ENCODE measurements at places on chromosomes 13 and 19. TPM values are rescaled to one million over a fixed set of nuclear protein-coding genes. Genes with fewer than 3 reads are reported as not detected.

DNA sequence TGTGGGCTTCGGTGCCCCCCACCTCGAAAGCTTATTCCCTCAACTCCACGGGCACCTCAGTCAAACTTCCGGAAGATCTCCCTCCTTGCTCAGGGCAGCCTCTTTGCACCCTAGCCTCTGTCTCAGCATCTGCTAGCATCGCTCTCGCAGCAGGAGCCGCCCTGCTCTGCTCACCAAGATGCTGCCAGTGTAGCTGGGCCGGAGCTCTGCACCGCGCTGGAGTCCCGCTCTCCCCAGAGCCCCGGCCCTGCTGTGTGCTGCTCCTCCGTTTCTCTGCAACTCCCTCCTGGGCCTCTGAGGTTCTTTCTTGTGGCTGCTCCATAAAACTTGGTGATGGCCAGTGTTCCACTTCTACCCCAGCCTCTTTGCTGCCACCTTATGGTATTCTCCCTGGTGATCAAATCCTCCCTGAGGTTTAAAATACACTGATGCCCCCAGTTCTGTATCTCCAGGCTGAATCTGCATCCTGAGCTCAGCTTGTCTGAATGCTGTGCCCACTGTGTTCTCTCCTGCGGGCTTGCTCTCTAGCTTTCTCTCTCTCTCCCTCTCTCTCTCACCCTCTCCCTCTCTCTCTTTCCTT, 198.0 kb downstream of the UQCRFS1 start:
- DNase-seq = no peak
- H3K27ac ChIP-seq = no peak overlapping the region
- no peaks in the 10 kb centered on the region for H3K4me1 ChIP-seq

DNA sequence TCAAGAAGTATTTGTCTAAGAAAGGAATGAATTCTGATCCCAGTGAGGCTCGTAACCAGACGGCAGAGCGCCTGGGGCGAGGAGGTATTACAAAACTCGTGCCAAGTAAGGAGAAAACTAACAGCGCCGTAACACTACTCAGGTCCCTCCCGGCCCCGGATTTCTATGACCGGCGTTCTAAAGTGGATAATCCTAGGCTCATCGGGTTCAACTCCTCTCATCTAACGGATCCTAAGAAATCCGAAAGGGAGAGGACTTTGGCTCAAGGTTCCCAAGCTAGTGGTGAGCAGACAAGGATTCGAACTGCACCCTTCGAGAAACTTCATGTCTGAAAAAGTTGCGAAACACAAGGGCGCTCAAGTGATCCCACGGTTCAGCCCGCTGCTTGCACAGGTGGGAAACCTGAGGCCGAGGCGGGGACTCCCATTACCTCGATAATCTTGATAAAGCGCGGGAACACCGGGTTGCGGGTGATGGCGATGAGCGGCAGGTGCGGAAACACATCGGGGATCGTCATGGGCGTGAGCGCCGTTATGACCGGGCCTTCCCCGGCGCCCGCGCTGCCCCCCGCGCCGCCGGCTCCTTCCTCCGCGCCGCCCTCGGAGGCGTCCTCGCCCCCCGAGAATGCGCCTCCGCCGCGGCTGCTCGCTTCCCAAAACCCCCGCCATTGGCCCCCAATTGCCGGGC, 529 bp downstream of the LONP1 start:
- peaks cover 34% of the 10 kb centered on the region for H3K4me1 ChIP-seq
- H3K27ac ChIP-seq = peak overlapping the region; percentile 88
- peak overlapping the region; percentile 69 for H3K4me3 ChIP-seq

DNA sequence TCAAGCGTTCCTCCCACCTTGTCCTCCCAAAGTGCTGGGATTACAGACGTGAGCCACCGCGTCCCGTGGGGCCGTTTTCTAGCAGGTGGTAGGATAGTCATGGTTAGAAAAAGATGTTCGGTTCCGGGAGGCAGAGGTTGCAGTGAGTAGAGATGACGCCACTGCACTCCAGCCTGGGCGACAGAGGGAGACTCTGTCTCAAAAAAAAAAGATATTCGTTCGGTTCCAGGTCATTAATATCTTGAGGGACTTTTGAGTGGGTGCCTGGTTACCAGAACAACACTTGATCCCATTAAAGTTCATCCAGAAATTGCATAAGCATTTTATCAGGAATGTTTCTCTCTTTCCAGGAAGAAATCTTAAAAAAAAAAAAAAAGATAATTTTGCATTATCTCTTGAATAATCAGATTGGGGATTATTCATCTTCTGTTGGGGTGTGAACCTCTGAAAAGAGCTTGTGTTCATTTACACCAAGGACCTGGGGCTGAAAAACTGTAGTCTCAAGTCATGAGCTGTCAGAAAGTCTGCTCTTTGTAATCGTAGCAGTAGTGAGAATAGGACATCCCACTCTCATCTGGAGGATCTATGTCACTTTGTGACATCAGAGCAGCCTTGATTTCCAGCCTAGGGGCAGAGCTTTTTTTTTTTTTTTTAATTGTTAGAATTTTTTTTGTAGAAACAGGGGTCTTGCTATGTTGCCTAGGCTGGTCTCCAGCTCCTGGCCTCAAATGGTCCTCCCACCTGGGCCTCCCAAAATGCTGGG, 1.0 kb upstream of the ETHE1 start:
- peaks cover 41% of the 10 kb centered on the region for H3K4me1 ChIP-seq
- H3K4me3 ChIP-seq = no peak overlapping the region
- H3K36me3 ChIP-seq = no peaks in the 10 kb centered on the region
- no peak for DNase-seq
- no peak overlapping the region for H3K27ac ChIP-seq

GRCh38 chr13:34086281-34086680, 268.3 kb downstream of the RFC3 start:
- H3K36me3 ChIP-seq = no peaks in the 10 kb centered on the region
- H3K4me3 ChIP-seq = no peak overlapping the region
- H3K4me1 ChIP-seq = no peaks in the 10 kb centered on the region
- DNase-seq = no peak
- H3K27ac ChIP-seq = no peak overlapping the region
- no peaks in the 10 kb centered on the region for H3K27me3 ChIP-seq

DNA sequence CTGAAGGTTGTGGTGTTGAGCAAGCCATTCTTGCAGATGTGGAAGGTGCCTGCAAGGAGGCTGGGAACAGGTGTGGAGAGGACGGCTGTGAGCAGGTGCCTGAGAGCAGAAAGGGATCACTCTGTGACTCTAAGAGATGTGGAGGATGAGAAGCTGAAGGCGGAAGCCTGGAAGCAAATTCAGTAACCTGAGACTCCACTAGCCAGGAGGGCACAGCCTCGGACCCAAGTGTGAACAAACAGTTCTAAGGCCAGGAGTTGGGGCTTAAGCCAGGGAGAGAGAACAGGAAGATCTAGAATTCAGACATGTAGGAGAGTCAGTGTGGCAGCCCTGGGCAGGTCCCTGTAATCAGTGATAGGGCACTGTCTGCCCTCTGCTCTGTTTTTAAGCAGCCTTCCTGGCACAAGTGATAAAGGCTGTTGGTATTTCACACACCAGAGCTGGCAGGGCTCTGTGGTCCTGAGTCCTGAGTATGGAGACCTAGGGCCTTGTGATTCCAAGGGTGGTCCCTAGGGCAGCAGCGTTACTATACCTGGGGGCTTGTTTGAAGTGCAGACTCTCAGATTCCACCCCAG, 131.3 kb downstream of the SLC7A1 start:
- no peak for DNase-seq
- H3K27ac ChIP-seq = no peak overlapping the region
- H3K36me3 ChIP-seq = no peaks in the 10 kb centered on the region
- H3K27me3 ChIP-seq = peaks cover 12% of the 10 kb centered on the region

GRCh38 chr13:80550971-80551441, 210.1 kb upstream of the SPRY2 start:
- no peaks in the 10 kb centered on the region for H3K27me3 ChIP-seq
- H3K36me3 ChIP-seq = no peaks in the 10 kb centered on the region
- no peak for DNase-seq
- no peak overlapping the region for H3K27ac ChIP-seq

- H3K36me3 ChIP-seq = peaks cover 37% of the 10 kb centered on the region
- peaks cover 26% of the 10 kb centered on the region for H3K4me1 ChIP-seq
- H3K4me3 ChIP-seq = no peak overlapping the region
- H3K27me3 ChIP-seq = no peaks in the 10 kb centered on the region
Measured at GRCh38 chr19:867301-867793, 7.9 kb downstream of the CFD start.

DNA sequence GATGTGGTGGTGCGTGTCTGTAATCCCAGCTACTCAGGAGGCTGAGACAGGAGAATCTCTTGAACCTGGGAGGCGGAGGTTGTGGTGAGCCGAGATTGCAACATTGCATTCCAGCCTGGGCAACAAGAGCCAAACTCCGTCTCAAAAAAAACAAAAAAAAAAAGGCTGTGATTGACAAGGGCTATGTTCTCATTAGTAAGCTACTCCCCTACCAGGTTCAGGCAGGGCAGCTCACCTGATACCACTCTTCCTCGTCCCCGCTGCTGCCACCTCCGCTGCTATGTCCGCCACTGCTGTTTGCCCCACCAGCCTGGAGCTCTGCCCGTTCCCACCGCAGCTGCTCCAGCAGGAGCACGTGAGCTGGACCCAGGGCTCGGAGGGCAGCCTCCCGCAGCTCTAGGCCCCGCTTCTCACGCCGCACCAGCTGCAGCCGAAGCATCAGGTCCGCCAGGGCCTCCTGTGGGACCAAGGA, 9.4 kb downstream of the USHBP1 start:
- H3K4me3 ChIP-seq = no peak overlapping the region
- H3K4me1 ChIP-seq = no peaks in the 10 kb centered on the region
- H3K27ac ChIP-seq = no peak overlapping the region
- no peaks in the 10 kb centered on the region for H3K27me3 ChIP-seq

GRCh38 chr19:5031231-5032100, 62.6 kb downstream of the KDM4B start:
- no peak overlapping the region for H3K4me3 ChIP-seq
- no peaks in the 10 kb centered on the region for H3K27me3 ChIP-seq
- no peak overlapping the region for H3K27ac ChIP-seq
- H3K4me1 ChIP-seq = peaks cover 13% of the 10 kb centered on the region
- H3K36me3 ChIP-seq = peaks cover 23% of the 10 kb centered on the region

DNA sequence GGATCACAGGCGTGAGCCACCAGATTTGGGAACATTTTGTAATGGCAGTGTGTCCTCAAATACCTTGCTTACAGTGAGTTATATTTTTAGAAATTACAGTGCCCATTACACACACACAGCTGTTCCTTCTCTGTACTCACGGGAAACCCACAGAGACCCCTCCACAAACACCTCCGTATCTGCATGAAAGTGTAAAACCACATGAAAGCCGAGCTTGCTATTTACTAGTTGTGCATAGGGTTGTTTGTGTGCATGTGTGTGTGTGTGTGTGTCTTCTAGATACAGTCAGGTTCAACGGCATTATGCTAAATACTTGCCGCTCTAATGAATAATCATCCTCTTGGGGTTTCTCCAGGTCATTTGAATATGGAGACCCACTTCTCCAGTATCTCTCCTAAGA, 22.3 kb upstream of the LILRA2 start:
- no peaks in the 10 kb centered on the region for H3K27me3 ChIP-seq
- no peak overlapping the region for H3K27ac ChIP-seq
- H3K36me3 ChIP-seq = no peaks in the 10 kb centered on the region
- DNase-seq = no peak
- H3K4me3 ChIP-seq = no peak overlapping the region

- H3K4me1 ChIP-seq = peaks cover 16% of the 10 kb centered on the region
- H3K36me3 ChIP-seq = peaks cover 88% of the 10 kb centered on the region
- no peak overlapping the region for H3K27ac ChIP-seq
- H3K4me3 ChIP-seq = no peak overlapping the region
Measured at GRCh38 chr19:50003810-50004419, 21.3 kb downstream of the VRK3 start.

DNA sequence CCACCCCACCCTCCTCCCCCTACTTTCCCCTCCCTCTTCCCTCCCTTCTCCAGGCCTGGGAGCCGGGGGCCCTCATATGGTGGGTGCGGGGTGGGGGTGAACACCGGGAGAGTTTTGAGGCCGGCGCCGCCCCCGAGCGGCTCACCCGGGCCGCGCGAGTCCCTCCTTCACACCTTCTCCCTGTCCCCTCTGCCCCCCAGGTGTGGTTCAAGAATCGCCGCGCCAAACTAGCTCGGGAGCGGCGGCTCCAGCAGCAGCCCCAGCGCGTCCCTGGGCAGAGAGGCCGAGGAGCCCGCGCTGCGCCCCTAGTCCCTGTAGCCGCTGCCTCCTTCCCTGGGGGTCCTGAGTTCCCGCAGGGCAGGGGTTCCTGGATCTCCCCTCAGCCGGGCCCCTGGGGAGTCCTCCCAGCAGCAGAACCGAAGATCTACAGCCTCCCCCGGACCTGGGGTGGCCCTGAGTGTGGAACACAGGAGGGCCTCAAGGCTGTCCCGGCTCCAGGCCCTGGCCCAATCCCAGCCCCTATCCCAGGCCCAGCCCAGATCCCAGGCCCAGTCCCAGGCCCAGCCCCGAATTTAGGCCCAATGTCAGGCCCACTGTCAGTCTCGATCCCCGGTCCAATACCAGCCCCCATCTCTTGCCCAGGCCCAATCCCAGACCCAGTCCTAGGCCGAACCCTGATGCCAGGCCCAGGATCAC, 1.7 kb downstream of the TPRX2 start:
- H3K4me1 ChIP-seq = peaks cover 4% of the 10 kb centered on the region
- H3K36me3 ChIP-seq = no peaks in the 10 kb centered on the region
- H3K27ac ChIP-seq = no peak overlapping the region

DNA sequence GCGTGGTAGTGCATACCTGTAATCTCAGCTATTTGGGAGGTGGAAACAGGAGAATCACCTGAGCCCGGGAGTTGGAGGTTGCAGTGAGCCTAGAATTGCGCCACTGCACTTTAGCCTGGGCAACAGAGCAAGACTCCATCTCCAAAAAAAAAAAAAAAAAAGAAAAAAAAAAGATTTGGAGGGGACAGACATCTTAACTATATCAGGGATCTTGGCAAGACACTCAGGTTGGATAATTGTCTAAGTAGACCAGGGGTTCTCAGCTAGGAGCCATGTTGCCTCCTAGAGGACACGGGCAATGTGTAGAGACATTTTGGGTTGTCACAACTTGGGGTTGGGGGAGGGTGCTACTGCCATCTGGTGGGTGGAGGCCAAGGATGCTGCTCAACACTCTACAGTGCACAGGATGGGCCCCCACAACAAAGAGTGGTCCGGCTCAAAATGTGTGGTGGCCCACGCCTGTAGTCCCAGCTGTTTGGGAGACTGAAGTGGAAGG, 1.9 kb upstream of the ZNF580 start:
- H3K27me3 ChIP-seq = no peaks in the 10 kb centered on the region
- peak; percentile 50 for DNase-seq
- H3K36me3 ChIP-seq = peaks cover 3% of the 10 kb centered on the region
- peaks cover 84% of the 10 kb centered on the region for H3K4me1 ChIP-seq
- no peak overlapping the region for H3K27ac ChIP-seq
- H3K4me3 ChIP-seq = no peak overlapping the region

DNA sequence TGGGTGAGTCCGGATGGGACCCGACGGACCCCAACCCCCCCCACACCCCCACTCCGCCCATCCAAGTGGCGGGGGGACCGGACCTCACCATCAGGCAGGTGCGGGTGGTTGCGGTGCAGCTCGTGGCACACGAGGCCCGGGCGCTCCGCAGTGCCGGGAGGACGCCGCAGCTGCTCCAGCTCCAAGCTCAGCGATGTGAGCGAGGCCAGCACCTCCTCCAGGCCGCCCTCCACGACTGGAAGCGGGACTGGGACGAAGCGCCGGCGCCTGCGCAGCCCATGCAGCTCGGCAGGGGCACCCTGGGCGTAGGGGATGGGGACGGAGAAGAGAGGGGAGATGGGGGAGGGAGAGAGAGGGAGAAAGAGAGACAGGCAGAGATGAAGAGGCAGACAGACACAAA, 30.1 kb upstream of the OLFM2 start:
- no peak for DNase-seq
- H3K4me3 ChIP-seq = no peak overlapping the region
- no peaks in the 10 kb centered on the region for H3K4me1 ChIP-seq
- H3K27me3 ChIP-seq = peaks cover 8% of the 10 kb centered on the region
- H3K36me3 ChIP-seq = no peaks in the 10 kb centered on the region

CYP4F3 gene
- not detected for total RNA-seq

C19orf73 gene
- 1.5 TPM for total RNA-seq

SLC1A6 gene
- total RNA-seq = not detected

RFPL4A gene
- not detected for total RNA-seq
